ENCODE measurements at places on chromosomes 12 and 14.
A peak's percentile ranks its signal among the peaks of the same experiment; 100 is the strongest.

DNA sequence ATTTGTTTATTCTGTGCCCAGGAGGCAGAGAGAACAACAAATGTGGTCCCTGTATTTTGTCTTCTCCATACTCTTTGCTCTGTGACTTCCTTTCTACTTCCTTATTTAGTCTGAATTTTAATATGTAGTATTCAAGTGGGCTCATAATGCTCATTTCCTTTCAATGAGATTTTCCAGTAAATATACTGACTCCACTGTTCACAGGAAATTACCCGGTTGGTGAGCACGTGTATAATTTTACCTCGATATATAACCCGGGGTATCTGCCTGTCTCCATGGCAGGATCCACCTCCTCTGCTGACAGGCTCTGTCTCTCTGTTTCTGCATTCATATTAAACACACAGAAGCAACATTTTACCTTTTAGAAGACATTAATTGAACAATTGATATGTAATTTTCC lies 166.0 kb downstream of the SLC38A4 start:
- no peak for DNase-seq

- DNase-seq: no peak
Observed at GRCh38 chr14:99435327-99435726, 45.3 kb downstream of the SETD3 start.

- DNase-seq: peak; percentile 45
Observed at GRCh38 chr14:70257526-70257925, 68.8 kb upstream of the SLC8A3 start.

- no peak for DNase-seq
Observed at GRCh38 chr14:90714811-90715210, 101.4 kb downstream of the TTC7B start.

GRCh38 chr12:131000000-131000486 lies 46.3 kb downstream of the ADGRD1 start:
- DNase-seq: no peak

- DNase-seq: no peak
Observed at GRCh38 chr14:45364565-45365156, 111.7 kb upstream of the MIS18BP1 start.

DNA sequence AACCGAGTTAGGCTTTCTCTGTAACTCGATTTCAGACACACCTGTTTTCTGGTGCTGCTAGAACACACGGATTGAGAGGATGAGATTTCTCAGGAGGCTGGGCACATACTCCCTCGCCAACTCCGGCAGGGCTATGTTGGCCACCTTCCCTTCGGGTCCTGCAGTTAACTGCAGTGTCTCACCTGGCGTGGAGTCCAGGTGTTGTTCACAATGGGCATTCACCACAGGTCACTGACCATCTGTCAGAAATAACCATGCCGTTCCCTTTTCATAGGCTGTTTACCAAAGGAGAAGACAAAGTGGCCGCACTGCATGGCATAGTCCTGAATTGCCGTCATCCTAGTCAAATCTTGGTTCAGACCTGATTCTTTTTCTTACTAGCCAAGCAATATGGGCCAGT lies 5.5 kb upstream of the KCNH3 start:
- DNase-seq: no peak

- DNase-seq: no peak
Observed at GRCh38 chr12:70258605-70259403, 15.6 kb downstream of the CNOT2 start.

- peak; percentile 50 for DNase-seq
Observed at GRCh38 chr14:74402401-74403251, 23.4 kb downstream of the SYNDIG1L start.

GRCh38 chr12:10033783-10034545 lies 3.5 kb downstream of the CLEC9A start:
- DNase-seq: peak; percentile 28

- DNase-seq: no peak
Observed at GRCh38 chr14:104185916-104186495, 47.6 kb downstream of the KIF26A start.

DNA sequence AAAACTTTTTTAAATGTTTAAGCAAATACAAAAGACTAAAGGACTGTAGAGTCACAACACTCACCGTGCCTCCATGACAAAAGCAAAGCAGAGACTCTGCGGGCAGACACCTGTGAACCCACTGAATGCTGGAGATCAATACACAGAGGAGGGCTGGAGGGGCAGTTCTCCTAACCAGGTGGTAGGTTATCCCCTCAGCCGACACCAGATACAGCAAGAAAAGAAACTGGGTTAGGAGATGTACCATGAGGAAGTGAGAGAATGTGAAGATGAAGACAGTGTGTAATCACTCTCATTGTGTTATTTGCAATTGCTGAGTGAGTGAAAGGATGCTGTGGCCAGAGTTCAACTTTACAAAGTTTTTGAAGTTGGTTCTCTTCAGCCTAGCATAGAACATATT lies 480.3 kb downstream of the BCL11B start:
- no peak for DNase-seq

- no peak for DNase-seq
Observed at GRCh38 chr14:25231004-25231403, 181.1 kb upstream of the STXBP6 start.

- no peak for DNase-seq
Observed at GRCh38 chr12:130611026-130611905, 104.8 kb downstream of the RIMBP2 start.

GRCh38 chr14:59313144-59313651 lies 124.7 kb downstream of the DAAM1 start:
- no peak for DNase-seq

DNA sequence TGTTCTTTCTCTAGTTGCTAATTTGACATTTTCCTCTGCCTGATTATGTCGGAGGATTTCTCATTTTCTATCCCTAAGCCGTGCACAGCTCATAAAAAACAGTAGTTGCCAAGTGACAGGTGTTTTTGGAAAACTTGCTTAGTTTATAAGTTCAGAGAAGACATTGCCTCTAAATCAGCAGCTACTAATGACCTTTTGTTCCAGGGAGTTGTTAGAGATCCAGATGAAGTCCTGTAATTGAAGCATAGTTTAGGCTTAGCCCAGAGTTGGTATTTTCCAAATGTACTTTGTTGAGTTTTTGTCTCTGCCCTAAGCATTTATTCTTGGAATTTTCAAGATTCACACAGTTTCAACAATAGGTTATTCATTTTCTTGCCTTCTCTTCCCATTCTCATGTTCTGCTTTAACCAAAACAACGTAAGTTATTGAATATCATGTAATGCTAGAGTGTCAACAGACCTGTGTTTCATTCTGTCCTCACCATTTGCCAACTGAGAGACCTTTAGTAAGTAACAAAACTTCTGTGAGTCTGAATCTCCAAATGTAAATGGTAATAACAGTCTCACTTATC lies 110.0 kb upstream of the SLCO1C1 start:
- DNase-seq: no peak

DNA sequence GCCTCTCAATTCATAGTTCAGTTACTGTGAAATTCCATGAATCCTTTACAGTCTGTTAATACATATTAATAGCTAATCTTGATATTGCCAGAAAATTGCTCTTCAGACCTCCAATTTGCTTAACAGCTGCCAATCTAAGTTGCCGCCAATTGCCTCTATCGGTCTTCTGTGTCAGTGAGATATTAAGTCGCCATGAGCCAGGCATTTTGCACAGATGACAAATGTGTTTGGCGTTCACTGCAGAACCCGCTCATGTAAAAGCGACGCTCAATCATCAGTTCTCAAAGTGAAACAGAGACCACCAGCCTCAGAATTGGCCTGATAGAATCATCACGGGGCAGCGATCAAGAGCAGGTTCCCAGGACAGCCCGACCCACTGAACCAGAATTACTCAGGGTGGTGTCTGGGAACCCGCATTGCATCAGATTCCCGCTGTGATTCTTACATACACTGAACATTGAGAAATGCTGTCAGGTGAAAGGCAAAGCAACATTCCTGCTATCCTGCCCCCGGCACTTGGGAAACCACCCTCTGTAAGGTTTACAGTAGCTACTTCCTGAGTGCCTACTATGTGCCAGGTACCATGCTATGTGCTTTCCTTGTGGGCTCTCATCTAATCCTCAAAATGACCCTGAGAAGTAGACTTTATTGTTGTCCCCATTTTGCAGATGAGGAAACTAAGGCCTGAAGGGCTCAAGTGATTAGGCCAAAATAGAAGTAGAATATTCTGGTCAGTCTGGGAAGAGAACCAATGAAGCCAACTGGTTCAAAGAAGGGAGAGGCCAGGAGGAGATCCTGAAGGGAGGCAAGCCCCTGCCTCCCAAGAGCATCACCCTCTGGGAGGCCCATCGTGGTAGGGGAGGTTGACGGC lies 216.4 kb downstream of the SLC41A2 start:
- DNase-seq: no peak

DNA sequence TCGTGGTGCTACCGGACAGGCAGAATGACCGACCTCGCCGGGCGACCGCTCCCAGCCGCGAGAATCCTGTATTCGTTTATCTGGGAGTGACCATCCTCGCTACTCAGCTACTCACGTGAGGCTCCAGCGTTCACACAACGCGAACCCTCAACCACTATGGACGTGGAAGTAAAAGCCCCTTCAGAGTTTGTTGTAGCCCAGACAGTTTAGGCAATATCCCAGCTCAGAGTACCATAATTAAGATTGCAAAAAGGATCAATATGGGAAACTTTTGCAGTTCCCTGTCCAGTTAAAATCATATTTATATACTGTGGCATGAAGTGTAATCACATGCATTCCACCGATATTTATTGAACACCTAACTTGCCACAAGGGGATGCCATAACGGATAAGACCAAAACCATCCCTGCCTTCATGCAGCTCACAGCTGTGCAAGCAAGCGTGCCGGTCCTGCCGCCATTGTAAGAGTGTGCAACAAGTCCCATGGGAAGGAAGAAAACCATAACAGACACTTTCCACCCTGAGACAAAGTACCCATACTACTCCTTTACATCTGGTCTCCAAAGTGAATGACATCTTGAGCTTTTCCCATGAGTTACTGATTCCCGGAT lies 938 bp upstream of the MAX start:
- peak; percentile 43 for DNase-seq

DNA sequence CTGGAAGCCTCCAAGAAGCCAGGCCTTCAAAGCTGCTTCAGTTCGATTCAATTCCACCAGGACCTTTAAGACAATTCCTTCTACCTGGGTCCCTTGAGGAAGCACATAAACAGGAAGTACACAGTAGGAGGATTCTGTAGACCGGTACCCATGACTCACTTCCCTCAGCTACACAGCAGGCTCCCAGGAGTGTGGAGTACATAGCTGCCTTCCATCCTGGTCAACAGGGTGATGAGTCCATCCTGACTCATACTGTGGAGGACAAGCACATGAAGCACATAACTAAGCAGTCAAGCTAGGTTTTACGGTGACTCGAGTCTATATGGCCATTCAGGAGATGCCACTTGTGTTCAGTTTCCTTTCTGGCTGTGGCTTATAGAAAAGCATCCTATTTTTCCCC lies 197.6 kb upstream of the RBM19 start:
- DNase-seq: no peak

DNA sequence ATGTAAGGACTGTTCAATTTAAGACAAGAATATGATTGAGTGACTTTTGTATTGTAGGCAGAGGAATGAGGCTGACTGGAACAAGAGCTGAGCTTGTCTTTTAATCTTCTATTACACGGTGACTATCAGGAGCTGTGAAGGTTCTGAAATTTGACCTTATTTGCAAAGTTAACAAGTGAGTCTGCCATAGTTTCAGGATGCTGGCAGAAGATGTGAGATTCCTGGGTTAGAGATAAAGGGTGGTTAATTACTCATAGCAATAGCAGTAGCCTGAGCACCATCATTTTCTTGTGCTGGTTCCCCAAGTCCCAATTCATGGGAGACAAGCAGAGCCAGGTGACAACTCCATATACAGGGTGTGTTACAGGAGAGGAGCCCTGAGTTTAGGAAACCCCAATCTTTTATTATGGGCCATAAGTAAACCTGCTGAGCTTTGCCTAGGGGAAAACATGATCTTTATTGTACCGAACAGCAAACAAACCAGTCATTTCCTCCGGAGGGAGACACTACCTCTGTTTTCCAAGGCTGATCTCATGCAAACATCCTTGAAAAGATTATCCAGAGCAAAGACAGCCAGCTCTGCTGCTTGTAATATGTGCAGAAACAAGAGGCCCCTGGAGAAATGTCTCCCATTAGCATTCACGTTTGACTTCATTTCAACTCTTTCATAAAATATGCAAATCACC lies 51.7 kb upstream of the DDX11 start:
- DNase-seq: no peak

GRCh38 chr12:109467978-109468676 lies 9.0 kb downstream of the KCTD10 start:
- no peak for DNase-seq

GRCh38 chr14:103562179-103562428 lies 353 bp downstream of the BAG5 start:
- DNase-seq: no peak

All from GM13976 (cell line).